ENCODE measurements at places on chromosomes 16 and 17. TPM values are rescaled to one million over a fixed set of nuclear protein-coding genes. Genes with fewer than 3 reads are reported as not detected.

ABCA3 gene
- 4.7 TPM for total RNA-seq

DNA sequence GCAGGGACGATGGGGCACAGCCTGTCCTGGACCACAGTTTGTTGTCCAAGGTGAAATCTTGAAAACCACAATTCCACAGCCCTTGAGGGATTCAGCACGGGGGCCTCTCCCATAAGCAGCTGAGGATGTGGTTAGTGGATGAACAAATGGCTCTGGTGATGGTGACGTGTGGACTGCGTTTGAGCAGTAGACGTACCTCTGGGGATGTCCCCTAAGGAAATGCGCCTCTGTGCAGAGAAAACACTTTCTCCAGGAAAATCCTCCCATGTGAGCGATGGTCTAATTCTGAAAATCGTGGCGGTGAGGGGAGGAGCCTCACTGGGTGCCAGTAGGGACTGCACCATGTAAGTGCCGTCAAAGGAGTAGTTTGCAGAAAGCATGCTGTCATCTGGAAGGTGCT, 2.7 kb upstream of the SEPTIN12 start:
- peak; percentile 83 for ATAC-seq

DNA sequence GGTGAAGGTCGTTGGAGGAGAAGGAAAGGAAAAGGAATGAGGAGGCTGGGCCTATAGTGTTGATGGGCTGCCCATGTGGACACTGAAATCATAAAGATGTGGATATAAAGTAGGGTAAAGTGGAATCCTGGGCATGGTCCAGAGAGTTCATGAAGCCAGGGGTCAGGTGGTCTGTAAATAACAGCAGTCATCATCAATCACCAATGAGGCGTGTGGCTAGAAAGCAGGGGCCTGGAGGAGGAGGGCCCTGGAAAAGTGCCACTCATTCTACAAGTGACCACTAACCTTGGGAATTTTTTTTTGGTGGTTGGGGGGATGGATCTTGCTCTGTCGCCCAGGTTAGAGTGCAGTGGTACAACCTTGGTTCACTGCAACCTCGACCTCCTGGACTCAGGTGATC, 115.3 kb upstream of the NOL11 start:
- ATAC-seq, result no peak

DNA sequence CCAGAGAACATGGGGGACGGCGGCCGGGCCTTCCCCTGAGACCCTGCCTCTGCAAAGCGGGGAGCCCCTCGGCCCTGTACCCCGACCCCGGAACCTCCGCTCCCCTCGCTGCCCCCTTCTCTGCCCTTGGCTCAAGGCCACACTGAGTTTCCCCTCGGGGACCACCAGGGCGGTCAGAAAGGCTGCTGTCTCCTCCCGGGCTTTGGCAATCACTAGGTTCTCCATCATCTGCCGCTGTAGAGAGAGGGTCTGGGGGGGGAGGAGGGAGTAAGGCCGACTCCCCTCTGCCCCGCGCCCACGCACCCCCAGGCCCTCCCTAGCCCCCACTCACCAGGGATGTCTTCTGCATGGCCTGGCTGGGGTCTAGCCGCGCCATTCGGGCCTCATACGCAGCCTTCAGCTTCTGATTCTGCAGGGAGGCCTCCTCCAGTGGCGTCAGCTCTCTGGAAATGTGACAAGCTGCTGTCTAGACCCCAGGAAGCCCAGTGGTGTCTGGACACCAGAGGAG, 8.4 kb downstream of the VPS9D1 start:
- peak; percentile 9 for ATAC-seq

DNA sequence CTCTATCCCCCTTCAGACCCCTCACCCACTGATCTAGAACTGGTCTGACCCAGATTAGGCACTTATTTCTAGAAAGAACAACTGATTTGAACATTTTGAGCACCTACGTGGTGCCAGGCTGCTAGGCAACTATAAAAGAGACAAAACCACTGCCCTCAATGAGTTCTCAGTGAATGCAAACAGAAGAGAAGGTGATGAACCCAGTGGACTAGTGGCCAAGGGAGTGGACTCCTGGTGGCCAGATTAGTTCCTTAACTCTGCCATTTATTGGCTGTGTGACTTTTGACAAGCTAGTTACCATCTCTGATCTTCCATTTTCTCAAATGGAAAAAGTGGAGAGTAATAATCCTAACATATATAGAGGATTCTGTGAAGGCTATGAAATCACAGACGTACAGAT, 259.1 kb upstream of the SALL1 start:
- no peak for ATAC-seq
